ENCODE measurements at places on chromosomes 3 and 15. TPM values are rescaled to one million over a fixed set of nuclear protein-coding genes. Genes with fewer than 3 reads are reported as not detected.

Gene GOLGA8G
- total RNA-seq = not detected

Gene SLCO2A1
- total RNA-seq = 0.70 TPM

Gene GOLGA6L10
- 2.3 TPM for total RNA-seq

DNA sequence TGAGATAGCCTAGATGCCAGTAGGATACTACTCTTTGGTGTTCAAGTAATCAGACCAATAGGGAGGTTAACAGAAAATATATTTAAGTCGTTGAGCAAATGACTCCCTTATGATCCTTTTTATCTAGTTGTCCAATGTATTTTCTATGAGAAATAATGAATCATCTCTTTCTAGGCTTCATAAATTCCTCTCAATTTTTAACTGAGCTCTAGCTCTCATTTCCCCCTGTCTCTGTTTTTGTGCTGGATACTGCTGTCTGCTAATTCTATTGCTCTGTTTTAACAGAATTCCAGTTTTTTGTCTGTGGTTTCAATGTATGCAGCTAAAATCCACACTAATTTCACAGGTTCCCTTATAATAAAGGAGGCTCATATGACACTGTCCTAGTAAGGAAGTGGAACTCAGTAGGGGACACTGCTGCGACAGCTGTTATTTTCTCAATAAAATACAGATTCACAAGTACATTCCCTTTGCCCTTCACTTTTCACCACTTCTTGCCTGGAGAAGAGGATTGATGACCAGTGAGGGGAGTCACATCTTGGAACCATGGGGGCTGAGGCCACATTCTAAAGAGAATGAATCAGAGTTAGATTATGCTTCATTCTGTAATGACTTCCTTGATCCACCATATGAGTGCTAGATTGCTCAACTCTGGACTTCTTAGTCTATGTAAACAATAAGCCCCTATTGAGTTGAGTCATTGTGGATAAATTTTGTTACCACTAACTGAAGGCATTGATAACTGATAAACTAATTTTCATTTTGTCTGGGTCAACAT is 558.7 kb upstream of the KCNMB2 start:
- DNase-seq = peak; percentile 66
- H3K4me3 ChIP-seq = no peak overlapping the region
- peaks cover 32% of the 10 kb centered on the region for H3K4me1 ChIP-seq
- H3K27ac ChIP-seq = no peak overlapping the region

Gene CEP97
- total RNA-seq = 20.6 TPM

- H3K4me1 ChIP-seq = no peaks in the 10 kb centered on the region
- no peak overlapping the region for H3K4me3 ChIP-seq
- no peak overlapping the region for H3K27ac ChIP-seq
- 0 out of 2 replicates have a peak, but pooled peaks cover 4% of the 10 kb centered on the region for H3K36me3 ChIP-seq
- DNase-seq = no peak
Measured at GRCh38 chr3:16738451-16738850, 133.2 kb upstream of the DAZL start.

GRCh38 chr3:1969281-1969680 is 129.4 kb upstream of the CNTN4 start:
- H3K27me3 ChIP-seq = no peaks in the 10 kb centered on the region
- H3K36me3 ChIP-seq = no peaks in the 10 kb centered on the region
- no peak overlapping the region for H3K27ac ChIP-seq
- no peak overlapping the region for H3K4me3 ChIP-seq
- no peak for DNase-seq
- H3K4me1 ChIP-seq = no peaks in the 10 kb centered on the region

Gene UBAP1L
- 3.1 TPM for total RNA-seq

DNA sequence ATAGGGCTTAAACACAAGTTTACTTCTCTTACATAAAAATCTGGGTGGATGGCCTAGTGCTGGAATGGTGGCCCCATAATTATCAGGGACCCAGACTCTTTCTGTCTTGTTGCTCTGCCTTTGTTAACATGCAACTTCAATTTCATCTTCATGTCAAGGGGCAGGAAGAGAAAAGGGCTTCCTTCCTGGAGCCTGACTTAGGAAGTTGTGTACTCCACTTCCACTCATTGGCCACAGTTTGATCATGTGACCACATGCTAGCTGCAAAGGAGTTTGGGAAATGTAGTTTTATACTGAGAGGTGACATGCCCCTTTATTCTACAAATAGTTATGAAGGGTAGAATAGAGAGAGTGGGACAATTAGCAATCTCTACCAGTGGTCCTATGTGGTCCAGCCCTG is 39.3 kb downstream of the RHCG start:
- no peaks in the 10 kb centered on the region for H3K27me3 ChIP-seq
- DNase-seq = no peak
- H3K4me1 ChIP-seq = peaks cover 12% of the 10 kb centered on the region
- H3K27ac ChIP-seq = no peak overlapping the region
- no peak overlapping the region for H3K4me3 ChIP-seq
- no peaks in the 10 kb centered on the region for H3K36me3 ChIP-seq

DNA sequence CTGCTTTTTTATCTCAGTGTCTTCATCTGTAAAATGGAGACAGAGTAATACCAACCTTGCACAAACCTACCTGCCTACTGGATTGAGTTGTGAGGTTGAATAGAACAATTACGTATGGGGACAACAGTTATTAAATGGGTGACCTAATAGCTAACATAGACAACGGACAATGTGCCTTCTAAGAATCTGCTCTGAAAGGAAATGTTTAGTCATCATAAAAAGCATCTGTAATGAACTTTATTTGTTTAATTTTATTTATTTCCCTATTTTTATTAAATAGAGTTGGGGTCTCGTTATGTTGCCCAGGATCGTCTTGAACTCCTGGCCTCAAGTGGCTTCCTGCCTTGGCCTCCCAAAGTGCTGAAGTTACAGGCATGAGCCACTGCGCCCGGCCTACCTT is 59.2 kb upstream of the C15orf61 start:
- H3K27ac ChIP-seq = no peak overlapping the region
- no peak for DNase-seq
- H3K36me3 ChIP-seq = no peaks in the 10 kb centered on the region
- no peak overlapping the region for H3K4me3 ChIP-seq
- H3K27me3 ChIP-seq = no peaks in the 10 kb centered on the region
- H3K4me1 ChIP-seq = no peaks in the 10 kb centered on the region

DNA sequence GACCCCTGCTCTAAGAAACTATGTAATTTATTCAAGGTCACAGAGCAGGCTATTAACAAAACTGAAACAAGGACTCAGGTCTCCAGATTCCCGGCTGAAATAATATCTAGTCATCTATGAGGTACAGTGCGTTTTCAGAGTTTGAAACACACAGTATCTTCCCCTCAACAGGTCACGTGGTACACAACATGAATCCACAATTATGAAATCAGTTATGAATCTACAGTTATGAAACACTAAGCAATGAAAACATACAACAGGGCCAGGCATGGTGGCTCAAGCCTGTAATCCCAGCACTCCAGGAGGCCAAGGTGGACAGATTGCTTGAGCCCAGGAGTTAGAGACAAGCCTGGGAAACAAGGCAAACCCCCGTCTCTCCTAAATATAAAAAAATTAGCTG is 72.7 kb downstream of the FSIP1 start:
- no peaks in the 10 kb centered on the region for H3K27me3 ChIP-seq
- DNase-seq = no peak
- H3K36me3 ChIP-seq = no peaks in the 10 kb centered on the region

- DNase-seq = no peak
- no peak overlapping the region for H3K27ac ChIP-seq
- H3K36me3 ChIP-seq = 0 out of 2 replicates have a peak, but pooled peaks cover 3% of the 10 kb centered on the region
Measured at GRCh38 chr3:136672457-136672856, 79.7 kb downstream of the STAG1 start.

Gene CD96
- total RNA-seq = 0.20 TPM

- no peak overlapping the region for H3K27ac ChIP-seq
- H3K4me3 ChIP-seq = no peak overlapping the region
- no peaks in the 10 kb centered on the region for H3K4me1 ChIP-seq
- no peak for DNase-seq
- no peaks in the 10 kb centered on the region for H3K36me3 ChIP-seq
Measured at GRCh38 chr3:73766599-73767381, 142.0 kb upstream of the PDZRN3 start.

Gene GOLGA8S
- total RNA-seq = 0.09 TPM

Gene BCHE
- total RNA-seq = not detected

Gene GRAMD1C
- total RNA-seq = 14.7 TPM

DNA sequence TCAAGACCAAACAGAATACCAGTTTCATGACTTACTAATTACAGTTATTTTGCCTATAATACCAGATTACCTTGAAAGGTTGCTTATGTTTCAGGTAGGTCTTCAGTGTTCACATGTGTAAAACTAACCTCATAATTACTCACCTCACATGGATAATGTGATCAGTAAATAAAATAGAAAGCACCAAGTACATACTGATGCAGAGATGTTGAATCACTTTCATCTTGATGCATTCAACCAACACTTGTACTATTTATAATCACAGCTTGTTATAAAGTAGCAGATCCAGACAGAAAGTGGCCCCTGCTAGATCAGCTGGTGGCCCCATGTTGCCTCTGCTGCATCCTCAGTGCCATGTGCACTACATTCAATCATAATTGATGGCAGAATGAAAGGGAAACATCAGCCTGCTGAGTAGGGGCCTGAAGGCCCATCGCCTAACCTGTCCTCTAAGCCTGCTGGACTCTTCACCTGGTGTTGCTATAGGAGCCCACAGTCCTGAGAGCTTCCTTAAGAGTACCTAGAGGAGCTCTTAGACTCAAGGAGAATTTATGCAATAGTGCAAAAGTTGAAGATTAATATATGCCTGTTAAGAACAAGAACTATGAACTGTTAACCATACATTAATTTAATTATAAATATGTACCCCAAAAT is 154.3 kb downstream of the PLCL2 start:
- peaks cover 45% of the 10 kb centered on the region for H3K4me1 ChIP-seq
- no peaks in the 10 kb centered on the region for H3K27me3 ChIP-seq
- no peak overlapping the region for H3K4me3 ChIP-seq
- peaks cover 7% of the 10 kb centered on the region for H3K36me3 ChIP-seq

DNA sequence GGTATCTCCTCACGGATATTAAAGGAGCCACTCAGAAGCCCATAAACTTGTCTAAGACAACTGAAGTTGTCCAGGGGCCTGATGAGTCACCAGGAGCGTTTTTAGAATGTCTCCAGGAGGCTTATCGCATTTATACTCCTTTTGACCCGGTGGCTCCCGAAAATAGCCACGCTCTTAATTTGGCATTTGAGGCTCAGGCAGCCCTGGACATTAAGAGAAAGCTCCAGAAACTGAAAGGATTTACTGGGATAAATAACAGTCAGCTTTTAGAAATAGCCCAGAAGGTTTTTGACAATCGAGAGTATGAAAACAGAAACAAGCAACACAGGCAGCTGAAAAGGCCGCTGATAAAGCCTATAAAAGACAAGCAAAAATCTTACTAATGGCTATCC is 4.1 kb downstream of the DET1 start:
- no peak overlapping the region for H3K27ac ChIP-seq
- no peaks in the 10 kb centered on the region for H3K36me3 ChIP-seq

GRCh38 chr3:66256806-66257205 is 36.0 kb downstream of the SLC25A26 start:
- DNase-seq = no peak
- no peak overlapping the region for H3K27ac ChIP-seq
- no peak overlapping the region for H3K4me3 ChIP-seq
- no peaks in the 10 kb centered on the region for H3K4me1 ChIP-seq
- H3K27me3 ChIP-seq = no peaks in the 10 kb centered on the region
- H3K36me3 ChIP-seq = no peaks in the 10 kb centered on the region

DNA sequence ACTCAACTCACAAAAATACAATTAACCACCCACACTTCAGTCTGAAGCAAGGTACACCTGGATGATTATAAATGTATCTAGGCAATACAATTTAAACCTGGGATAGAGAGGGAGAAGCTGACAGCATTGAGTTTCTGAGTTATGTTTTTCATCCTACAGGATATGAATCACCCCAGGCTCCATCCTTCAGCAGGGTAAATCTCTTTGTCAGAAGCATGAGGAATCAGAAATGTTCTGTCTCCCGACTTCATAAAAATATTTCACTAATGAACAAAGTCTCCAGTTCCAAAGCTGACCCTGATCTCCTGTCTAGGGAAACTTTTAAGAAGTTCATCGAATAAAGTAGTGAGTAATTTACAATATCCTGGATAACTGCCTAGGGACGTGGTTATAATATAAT is 25.5 kb upstream of the FRMD4B start:
- DNase-seq = no peak
- no peak overlapping the region for H3K27ac ChIP-seq
- H3K36me3 ChIP-seq = no peaks in the 10 kb centered on the region
- H3K4me1 ChIP-seq = no peaks in the 10 kb centered on the region
- no peaks in the 10 kb centered on the region for H3K27me3 ChIP-seq
- no peak overlapping the region for H3K4me3 ChIP-seq

- no peak for DNase-seq
- peaks cover 75% of the 10 kb centered on the region for H3K4me1 ChIP-seq
- no peak overlapping the region for H3K4me3 ChIP-seq
- no peaks in the 10 kb centered on the region for H3K27me3 ChIP-seq
Measured at GRCh38 chr15:89122505-89123180, 34.4 kb downstream of the ABHD2 start.

Gene RBP2
- total RNA-seq = not detected

- DNase-seq = no peak
- H3K27ac ChIP-seq = no peak overlapping the region
- H3K27me3 ChIP-seq = no peaks in the 10 kb centered on the region
- H3K4me3 ChIP-seq = no peak overlapping the region
Measured at GRCh38 chr3:79233431-79234060, 534.3 kb downstream of the ROBO1 start.

- H3K27me3 ChIP-seq = no peaks in the 10 kb centered on the region
- H3K36me3 ChIP-seq = no peaks in the 10 kb centered on the region
- no peak overlapping the region for H3K27ac ChIP-seq
- no peaks in the 10 kb centered on the region for H3K4me1 ChIP-seq
- H3K4me3 ChIP-seq = no peak overlapping the region
Measured at GRCh38 chr3:64739971-64740631, 52.3 kb upstream of the ADAMTS9 start.

Gene DIPK2A
- total RNA-seq = 18.7 TPM

Gene GABRR3
- total RNA-seq = not detected

DNA sequence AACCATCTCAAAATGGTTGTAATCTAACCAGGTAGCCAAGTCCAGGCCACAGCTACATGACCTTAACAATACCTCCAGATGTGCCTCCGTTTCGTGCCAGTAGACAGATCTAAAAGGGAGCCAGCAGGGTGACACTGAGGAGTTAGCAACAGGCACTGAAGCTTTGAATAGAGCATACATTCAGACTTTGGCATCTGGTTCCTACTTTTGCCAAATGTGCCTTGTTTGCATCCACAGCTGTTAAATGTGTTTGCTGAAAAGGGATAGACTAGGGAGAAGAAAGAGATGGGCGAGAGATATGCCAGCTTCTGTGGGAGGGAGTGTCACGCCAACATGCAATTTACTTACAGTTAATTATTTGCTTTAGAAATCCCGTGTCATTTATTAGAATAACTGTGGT is 1433.9 kb upstream of the CADM2 start:
- DNase-seq = no peak
- no peaks in the 10 kb centered on the region for H3K4me1 ChIP-seq
- no peaks in the 10 kb centered on the region for H3K36me3 ChIP-seq
- no peak overlapping the region for H3K4me3 ChIP-seq
- no peak overlapping the region for H3K27ac ChIP-seq
- no peaks in the 10 kb centered on the region for H3K27me3 ChIP-seq

Gene CFAP100
- not detected for total RNA-seq

All from PC-9 (cell line).